ENCODE measurements at places on chromosomes 13 and 19.

DNA sequence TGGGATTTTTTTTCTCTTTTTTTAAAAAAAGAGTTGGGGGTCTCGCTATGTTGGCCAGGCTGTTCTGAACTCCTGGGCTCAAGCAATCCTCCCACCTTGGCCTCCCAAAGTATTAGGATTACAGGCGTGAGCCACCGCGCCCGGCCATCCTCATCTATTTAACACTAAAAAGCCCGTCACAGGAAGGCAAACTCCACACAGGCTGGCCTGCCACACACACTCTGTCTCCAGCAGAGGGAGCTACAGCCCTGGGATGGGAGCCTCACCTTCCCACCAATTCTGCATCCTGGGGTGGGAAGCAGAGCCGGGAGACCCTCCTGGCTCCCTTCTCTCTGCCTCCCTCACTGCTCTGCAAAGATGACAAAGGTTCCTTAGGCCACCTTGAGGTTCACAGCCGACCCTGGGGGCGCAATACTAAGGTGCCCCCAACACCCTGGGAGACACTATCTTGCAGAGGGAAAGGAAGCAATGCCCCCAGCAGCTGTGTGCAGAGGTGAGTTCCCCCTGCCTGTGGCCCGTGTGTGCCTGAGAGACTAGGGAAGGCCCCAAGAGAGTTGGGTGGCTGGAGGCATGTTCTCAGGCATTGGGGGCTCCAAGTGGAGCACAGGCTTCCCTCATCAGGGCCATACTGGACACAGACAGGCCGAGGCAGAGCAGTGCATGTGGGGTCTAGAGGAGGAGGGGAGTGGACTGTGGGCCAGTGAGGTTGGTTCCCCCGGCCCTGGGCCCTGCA lies 27.4 kb upstream of the TIMM44 start:
- peak; percentile 59 for DNase-seq

DNA sequence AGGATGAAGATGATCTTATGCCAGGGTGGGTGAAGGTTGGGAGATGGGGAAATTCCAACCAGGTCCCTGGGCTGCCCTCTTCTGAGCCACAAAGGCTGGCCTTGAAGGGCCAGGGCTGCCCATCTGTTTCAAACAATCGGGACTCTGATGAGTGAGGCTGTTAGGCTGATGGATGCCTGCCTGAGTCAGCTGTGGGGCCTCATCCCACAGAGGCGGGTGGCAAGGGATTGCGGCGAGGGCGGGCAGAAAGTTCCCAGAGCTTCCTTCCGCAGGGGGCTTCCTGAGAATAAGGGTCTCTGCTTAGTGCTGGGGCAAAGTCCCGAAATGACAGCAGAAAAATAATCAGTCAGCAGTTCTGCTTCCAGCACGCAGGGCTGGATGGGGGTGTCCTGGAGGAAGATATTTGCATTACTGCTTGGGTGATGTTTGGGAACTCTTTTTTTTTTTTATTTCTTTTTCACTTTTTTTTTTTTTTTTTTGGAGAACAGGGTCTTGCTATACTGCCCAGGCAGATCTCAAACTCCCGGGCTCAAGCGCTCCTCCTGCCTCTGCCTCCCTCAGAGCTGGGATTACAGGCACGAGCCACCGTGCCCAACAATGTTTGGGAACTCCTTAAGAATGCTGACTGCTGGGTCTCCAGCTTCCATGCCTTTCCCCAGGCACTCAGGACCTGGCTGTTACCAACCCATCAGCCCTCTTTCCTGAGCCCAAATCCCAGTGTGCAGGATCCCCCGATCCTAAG lies 14.1 kb downstream of the SH3GL1 start:
- no peak for DNase-seq

DNA sequence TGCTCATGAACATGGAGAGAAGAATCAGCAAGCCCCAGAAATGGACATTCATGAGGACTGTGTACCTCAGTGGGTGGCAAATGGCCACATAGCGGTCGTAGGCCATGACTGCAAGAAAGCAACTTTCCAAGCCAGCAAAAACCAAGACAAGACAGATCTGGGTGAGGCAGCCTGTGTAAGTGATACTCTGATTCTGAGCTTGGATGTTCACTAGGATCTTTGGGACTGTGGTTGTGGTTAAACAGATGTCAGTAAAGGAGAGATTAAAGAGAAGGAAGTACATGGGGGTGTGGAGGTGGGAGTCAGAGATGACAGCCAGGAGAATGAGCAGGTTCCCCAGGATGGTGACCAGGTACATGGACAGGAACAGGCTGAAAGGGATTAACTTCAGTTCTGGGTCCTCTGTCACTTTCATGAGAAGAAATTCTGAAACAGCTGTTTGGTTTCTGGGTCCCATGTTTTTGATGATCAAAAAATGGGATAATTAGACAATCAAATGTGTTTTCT lies at the start of gene OR7G1:
TSS of gene OR7G1 (minus strand) at position 457 of the 507 bp plus-strand sequence. CDS start at position 457, 0 bp downstream.
- no peak for DNase-seq

GRCh38 chr19:48836089-48837017 lies at the start of gene HSD17B14:
HSD17B14 (minus strand) TSS chr19:48836491; CDS start chr19:48836411, 80 bp downstream.
- DNase-seq: no peak

DNA sequence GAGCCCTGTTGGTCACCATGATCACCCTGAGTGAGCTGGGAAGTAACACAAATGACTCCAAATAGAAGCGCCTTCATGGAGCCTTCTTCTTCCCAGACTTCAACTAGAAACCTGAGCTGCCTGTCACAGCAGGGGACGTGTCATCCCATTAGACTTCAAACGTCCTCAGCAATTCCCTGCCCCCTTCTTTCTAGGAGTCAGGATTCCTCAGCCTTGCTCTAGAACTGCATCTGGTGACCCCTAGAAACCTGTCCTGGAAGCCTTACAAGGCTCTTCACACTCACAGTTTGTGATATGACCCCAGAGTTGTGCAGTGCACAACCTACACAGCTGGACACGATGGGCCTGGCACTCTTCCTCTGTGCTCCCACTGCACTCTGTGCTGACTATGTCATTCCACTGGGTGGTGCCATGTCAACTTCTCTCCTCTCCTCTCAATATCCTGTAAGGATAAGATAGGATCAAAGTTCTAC lies 23.6 kb upstream of the TTYH1 start:
- peak; percentile 53 for DNase-seq

DNA sequence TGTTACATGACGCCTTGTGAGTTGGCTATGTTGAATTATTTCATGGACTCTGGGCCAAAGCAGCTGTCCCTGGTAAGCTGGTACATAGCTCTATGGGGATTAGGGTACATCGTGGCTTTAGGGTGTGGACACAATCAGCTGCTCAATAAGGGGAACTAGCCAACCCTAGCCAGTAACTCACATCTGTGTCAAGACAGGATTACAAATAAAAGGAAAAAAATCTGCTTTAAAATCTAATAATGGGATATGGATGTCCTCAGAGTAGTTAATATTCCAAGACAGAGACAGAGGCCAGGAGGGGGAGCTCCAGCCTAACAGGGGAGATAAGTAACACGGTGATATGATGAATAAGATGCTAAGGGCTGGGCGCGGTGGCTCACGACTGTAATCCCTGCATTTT lies 21.1 kb upstream of the ZNF766 start:
- DNase-seq: peak; percentile 73

DNA sequence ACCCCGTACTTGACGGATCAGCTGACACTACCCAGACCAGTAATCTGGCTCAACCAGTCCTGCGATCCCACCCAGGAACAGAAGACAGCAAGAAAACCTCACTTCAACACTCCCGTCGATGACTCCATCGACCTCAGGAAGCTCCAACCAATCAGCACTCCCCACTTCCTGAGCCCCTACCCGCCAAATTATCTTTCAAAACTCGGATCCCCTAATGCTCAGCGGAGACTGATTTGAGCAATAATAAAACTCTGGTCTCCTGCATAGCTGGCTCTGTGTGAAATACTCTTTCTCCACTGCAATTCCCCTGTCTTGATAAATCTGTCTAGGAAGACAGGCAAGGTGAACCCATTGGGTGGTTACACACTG lies 1.2 kb downstream of the LSM4 start:
- no peak for DNase-seq

- no peak for DNase-seq
Observed at GRCh38 chr13:99326012-99326411, 18.8 kb upstream of the GPR183 start.

DNA sequence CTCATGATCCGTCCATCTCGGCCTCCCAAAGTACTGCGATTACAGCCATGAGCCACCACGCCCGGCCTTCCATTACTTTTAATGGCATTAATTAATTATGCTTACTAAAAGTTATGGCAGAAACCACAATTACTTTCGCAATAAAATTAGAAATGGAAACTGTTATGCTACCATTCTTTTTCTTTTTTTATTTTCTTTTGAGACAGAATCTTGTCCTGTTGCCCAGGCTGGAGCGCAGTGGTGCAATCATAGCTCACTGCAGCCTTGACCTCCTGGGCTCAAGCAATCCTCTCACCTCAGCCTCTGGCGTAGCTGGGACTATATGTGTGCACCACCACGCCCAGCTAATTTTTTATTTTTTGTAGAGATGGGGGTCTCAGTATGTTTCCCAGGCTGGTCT lies 4.6 kb upstream of the BST2 start:
- DNase-seq: no peak

DNA sequence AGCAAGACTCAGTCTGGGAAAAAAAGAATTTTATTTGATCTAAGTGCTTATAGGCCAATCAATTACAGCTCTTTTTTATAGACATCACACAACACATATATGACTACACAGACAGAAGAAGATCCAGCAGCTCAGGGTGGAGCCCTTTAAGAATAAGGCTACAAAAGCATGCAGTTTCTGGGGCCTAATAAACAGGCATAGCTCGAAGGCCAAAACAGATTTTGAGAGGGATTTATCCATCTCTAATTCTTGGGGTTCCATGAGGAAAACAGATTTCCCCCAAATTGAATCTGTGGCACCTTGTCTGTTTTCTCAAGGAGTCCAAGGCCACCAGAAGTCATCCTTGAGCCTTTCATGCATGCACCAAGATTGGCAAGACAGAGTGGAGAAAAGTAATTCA lies 3.9 kb upstream of the ZNF550 start:
- DNase-seq: no peak

GRCh38 chr13:57760951-57761350 lies 129.4 kb downstream of the PCDH17 start:
- DNase-seq: no peak

GRCh38 chr13:73138638-73139491 lies 80.1 kb downstream of the KLF5 start:
- no peak for DNase-seq

GRCh38 chr13:44331912-44332851 lies 41.4 kb upstream of the SERP2 start:
- no peak for DNase-seq

DNA sequence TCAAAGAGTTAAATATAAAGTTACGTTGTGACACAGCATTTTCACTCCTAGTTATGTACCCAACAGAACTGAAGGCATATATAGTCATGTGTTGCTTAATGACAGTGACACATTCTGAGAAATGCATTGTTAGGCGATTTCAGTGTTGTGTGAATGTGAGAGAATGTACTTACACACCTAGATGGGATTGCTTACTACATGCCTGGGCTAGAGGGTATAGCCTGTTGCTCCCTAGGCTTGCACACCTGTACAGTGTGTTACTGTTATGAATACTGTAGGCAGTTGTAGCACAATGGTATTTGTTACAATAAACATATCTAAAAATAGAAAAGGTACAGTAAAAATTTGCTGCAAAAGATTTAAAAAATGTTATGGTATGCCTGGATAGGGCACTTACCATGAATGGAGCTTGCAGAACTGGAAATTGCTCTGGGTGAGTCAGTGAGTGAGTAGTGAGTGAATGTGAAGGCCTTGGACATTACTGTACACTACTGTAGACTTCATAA lies 89.2 kb downstream of the DHRS12 start:
- no peak for DNase-seq

DNA sequence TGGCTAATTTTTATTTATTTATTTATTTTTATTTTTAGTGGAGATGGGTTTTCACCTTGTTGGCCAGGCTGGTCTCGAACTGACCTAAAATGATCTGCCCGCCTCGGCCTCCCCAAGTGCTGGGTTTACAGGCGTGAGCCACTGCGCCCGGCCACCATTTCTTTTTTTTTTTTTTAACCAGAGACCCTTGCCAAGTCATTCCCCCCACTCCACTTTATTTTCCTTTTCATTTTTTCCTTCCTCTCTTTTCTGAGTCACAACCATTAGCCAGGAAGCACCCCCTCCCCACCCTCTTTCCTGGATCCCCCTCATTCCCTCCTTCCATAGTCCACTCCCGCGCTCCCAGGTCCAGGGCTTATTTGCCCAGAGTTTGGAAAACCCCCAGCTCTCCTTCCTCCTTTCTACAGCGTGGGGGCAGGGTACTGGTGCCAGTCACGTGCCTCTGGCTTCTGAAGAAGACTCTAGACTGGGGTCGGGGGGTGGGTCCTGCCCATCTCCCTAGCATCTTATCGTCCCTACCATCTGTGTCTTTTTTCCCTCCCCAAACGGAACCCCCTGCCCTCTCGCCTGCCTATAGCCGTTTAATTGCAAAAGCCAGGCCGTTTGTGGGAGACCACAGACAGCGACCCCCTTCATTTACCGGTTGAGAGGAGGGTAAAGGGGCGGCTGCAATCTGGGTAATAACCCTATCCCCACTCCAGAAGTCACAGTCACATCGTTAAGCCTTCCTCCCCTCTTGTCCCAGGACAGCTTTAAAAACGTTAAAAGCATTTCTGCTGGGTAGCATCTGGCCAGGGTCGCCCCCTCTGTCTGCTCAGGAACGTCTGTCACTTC lies 1.1 kb upstream of the CALR start:
- DNase-seq: no peak

DNA sequence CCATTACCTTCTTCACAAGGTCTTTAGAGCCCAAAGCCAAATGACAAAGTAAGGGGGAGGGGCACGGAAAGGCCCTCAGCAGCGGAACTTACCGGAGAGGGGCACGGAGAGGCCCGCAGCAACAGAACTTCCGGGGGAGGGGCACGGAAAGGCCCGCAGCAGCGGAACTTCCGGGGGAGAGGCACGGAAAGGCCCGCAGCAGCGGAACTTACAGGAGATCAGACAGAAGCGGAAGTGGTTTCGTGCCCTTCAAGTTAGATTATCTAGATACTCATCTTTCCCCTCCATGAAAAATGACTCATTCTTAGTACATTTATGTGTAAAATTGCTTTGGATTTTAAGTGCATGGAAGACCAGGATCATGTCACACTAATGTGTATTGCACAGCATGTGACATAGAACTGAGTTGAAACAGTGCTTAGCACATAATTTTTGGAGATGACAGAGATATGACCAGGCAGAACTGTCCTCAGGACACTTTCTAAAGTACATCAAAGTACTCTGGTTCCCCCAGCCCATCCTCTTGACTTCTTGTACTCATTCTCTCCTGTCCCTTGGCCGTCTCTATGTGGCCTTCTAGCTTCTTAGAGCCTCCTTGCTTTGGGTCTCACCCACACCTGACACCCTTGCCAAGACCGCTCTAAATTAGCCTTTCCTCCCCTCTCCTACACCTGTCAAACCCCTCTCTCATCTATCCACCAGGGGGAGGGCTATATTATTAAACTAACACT lies 25.7 kb upstream of the TPTE2 start:
- DNase-seq: no peak

All from T47D (cell line).